ENCODE measurements at places on chromosomes 1 and 21.
A peak's percentile ranks its signal among the peaks of the same experiment; 100 is the strongest.

DNA sequence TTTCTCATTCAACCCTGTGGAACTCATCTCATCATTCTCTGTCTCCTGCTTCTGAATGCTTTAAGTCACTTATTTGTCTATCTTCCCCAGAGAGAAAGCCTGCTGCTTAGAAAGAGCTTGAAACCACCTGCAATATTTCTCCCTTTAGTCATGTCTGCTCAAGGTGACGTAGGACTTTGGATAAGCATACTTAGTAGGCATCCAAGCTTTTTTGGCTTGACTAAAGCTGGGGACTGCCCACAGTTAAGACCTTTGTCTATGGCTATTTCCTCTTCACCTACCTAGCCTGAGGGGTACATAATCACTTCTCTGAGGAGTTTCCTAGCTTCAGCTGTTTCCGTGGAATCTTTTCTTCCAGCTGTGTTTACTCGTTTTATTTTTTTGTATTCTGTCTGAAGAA is 665.8 kb upstream of the CAMK1G start:
- no peak for DNase-seq

DNA sequence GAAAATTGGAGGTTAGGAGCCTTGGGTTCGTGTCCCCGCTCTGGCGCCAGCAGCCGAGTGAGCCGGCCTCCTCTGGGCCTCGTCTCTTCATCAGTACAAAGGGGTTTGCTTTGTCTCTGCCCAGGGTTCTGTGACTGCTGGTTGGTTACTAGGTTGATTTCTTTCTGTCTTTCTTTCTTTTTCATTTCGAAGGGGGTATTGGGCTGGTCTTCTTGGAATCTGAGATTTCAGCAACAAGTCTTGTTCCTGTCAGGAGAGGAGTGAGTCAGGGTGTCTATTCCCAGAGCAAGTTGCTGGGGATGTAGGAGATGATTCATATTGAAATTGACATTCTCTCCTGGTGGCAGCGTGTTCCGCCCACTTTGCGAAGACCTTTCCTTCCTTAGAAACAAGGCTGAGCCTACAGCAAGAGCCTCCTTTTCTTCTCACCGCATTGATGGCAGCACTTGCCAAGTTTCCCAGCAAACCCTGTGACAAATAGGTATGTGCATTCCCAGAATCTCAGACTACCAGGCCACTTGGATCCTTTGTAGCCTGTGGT is 79.2 kb downstream of the MAN1C1 start:
- no peak for DNase-seq

DNA sequence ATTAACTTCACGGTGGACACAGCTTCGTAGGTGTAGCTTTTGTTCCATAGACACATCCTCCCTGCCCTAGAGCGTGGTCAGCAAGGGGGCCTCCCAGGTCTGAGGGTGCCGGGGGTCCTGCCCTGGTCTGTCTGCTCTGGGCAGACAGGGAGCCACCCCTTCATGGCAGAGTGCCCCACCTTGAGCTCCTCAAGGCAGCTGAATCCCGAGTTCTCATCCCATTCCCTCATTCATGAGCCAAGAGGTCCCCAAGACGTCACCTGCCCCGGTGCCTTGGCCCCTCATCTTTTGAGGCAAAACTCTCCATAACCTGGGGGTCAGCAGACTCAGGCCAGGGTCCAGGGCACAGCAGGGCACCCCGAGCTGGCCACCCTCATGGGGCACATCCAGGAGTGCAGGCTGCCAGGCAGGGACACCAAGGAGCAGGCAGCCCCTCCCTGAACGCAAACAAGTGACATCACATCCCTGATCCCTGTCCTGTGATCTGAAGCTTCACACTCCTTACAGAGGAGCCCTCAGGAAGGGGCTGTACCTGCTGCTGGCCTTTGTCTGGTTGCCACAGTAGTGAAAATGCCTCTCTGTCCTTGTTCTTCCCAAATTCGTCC is 23.3 kb downstream of the UBASH3A start:
- no peak for DNase-seq

DNA sequence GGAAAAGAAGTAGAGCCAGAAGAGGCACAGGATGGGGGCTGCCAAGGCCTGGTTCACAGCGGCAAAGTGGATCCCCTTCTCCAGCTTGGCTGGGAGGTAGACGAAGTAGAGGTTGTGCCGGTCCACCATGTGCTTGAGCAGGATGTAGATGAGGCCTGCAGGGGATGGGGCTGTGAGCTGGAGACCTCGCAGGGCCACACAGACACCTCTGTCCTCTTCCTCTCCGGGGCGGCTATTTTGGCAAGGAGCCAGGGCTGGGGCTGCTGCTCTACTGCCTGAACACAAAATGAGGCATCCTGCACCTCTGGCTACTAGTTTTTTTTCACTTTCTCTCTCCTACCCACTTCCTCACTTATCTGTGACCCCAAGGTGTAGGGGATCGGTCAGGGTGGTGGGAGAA is 32.3 kb downstream of the TMEM63A start:
- no peak for DNase-seq

GRCh38 chr1:199226163-199226562 is 587.3 kb downstream of the PTPRC start:
- peak; percentile 71 for DNase-seq

DNA sequence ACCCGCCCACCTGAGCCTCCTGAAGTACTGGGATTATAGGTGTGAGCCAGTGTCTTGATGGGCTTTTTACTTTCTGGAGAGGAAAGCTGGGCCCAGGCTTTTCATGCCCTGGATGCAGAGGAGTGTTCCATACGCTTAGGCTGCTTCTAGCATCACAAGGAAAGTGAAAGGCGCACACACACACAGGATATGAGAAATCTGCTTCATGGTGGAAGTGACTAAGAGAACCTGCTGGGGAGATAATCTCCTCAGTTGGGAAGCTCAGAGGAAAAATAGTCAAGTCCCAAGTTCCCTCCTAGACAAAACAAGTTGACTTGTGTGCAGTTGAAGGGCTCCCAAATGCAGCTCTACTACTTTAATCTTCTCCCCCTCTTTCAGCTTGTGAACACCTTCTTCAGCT is 2.2 kb downstream of the NUDC start:
- no peak for DNase-seq

DNA sequence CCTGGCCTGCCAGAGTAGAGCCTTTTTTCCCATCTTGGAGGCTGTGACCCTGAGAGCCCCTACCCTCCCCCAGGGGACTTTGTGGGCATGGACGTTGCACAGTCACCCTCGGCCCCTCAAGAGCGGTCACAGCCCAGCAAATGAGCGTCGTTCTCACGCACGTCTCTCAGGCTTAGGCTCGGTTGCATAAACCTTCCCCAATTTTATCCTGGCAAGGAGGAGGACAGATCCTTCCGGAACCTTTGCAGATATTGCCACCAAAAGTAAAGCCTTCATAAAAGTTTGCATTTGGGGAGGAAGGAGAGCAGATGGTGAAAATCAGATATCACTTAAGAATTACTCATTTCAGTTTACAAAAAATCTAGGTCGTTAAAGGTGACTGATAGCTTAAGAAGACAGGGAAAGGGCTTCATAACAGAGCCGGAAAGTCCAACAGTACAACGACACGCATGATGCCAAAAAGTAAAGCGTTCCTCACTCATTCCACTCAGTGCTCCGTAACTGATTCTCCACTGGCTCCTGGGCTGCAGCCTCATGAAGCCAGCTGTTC is 29.3 kb downstream of the PDE9A start:
- DNase-seq = no peak

DNA sequence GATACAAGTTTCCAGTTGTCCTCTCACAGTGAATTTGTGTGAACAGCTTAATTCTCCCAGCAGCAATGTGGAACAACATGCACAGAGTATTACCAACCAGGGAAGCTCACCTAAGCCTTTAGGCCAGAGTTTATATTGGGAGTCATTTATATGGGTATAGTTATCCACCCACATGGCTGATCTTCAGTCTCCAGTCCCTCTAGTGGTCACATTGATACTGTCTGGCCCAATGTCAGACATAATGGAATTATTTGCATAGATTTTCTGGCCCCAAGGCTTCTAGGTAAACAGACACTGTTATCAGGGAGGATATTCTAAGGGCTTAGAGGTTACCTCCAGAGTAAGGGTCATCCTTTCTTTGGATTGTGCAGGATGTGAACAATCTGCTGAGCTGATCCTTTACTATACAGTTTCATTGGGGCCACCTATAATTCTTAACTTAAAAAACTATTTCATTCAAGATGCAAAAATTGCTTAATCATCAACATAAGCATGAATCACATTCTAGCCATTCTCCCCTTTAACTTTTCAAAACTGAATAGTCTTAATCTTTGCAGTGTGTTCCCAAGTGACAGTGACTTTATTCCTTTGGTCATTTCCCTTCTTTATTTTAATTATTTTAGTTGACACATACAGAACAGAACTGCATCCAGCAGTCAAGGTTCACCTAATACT is 210.9 kb downstream of the LTN1 start:
- no peak for DNase-seq

DNA sequence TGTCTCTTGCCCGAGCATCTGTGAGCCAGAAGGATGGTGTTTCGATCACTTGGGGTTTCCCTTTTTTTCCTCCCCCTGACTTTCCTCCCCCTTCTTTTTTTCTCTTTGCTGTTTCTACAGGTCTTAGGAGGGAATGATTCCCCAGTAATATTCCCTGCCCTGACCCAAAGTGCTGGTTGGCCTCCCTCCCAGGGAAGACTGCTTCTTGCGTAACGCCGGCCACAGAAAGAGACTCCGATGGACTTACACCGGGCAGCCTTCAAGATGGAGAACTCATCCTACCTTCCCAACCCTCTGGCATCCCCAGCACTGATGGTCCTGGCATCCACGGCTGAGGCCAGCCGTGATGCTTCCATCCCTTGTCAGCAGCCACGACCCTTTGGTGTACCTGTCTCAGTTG is 6.8 kb downstream of the RNF220 start:
- no peak for DNase-seq

- no peak for DNase-seq
Measured at GRCh38 chr1:9459816-9460407, 79.4 kb upstream of the SLC25A33 start.

GRCh38 chr1:197911857-197912696 is 5.1 kb upstream of the LHX9 start:
- DNase-seq = no peak

- no peak for DNase-seq
Measured at GRCh38 chr1:74011736-74012135, 186.2 kb downstream of the LRRIQ3 start.

GRCh38 chr21:23127973-23128372 is 2129.8 kb downstream of the NCAM2 start:
- DNase-seq = no peak

- DNase-seq = no peak
Measured at GRCh38 chr1:12658531-12659453, 14.9 kb downstream of the AADACL4 start.

DNA sequence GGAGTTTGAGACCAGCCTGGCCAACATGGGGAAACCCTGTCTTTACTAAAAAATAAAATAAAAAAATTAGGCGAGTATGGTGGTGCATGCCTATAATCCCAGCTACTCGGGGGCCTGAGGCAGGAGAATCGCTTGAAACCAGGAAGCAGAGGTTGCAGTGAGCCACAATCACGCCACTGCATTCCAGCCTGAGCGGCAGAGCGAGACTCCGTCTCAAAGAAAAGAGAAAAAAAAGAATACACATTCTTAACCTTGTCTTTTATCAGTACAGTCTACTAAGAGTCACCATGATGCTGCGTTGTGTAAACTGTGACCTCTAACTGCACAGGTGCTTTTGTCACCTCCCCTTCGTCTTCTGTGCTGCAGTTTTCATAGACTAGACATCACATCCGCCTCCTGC is 37.2 kb downstream of the PCNT start:
- DNase-seq = peak; percentile 68

- no peak for DNase-seq
Measured at GRCh38 chr1:37746806-37747205, 18.1 kb downstream of the EPHA10 start.

GRCh38 chr1:213884942-213885341 is 102.8 kb upstream of the PROX1 start:
- no peak for DNase-seq

GRCh38 chr1:41418857-41419583 is 57.8 kb downstream of the FOXO6 start:
- DNase-seq = peak; percentile 83

DNA sequence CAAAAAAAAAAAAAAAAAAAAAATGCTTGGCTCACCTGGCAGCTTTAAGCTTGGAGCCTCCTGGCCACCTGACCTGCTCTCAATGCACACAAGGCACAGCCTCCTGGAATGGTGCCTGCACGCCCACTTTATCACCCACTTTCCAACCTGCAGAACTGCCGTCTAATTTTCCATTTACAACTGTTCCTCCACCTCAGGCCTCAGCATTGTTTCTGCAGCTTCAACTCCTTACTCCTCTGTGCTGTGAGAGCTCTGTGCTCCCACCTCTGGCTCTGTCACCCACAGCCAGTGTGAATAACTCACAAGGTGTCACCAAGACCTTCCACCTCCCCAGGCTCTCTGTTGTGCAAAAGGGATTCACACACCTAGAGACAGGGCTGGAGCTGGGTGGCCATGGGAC is 38.7 kb upstream of the GPR157 start:
- DNase-seq = no peak

DNA sequence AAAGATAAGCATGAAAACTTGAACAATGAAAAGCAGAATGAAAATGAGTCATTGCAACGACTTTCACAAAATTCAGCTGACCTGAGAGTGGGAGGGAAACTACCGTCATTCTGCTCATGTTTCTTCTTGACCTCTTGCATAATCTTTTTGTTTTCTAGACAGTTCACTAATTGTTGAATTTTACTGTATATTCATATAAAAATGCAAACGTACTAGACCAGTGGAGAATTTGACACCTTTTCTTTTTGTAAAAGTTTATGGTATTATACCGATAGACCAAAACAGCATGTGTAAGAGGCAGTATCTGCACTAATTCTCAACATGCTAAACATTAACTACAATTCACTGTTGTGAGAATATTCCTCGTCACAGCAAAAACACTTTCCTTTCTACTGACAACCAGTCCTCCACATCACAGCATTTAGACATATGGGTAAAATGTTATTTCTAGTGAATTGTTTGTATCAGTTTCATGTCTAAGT is 137.8 kb downstream of the GREM2 start:
- DNase-seq = no peak
